ENCODE measurements at places on chromosomes 5 and 9.

DNA sequence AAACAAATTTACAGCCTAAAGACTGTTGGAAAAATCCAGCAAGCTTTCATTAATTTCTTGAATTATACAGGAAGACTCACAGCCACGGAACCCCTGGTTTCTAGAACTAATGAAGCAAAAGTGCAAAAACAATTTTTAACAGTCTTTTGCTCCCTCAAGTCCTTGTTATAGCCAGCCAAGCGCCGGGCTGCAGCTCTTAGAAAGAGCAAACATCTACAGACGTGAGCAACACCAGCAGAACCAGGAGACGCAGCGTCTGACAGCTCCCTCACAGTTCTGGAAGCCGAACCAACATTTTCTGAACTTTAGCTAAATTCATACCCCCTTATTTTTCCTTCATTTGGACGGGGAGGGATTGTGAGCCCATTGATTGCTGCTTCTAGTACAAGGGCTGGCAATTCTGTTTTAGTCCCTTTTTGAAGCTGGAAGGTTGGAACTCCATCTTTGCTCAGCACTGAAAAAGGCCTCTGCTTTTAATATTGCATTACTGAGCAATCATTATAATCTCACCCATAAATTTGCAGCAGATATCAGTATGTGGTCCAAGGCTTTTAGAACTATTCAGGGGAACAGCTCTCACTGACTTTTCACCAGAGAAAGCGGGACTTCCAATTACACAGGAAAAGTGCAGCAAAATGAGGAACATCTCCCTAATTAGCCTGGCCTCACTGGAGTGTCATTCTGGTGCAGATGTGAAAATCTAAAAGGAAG, 45.8 kb downstream of the AK8 start:
- no peak for DNase-seq

GRCh38 chr5:95781101-95781583, 41.4 kb downstream of the GLRX start:
- peak; percentile 48 for DNase-seq

DNA sequence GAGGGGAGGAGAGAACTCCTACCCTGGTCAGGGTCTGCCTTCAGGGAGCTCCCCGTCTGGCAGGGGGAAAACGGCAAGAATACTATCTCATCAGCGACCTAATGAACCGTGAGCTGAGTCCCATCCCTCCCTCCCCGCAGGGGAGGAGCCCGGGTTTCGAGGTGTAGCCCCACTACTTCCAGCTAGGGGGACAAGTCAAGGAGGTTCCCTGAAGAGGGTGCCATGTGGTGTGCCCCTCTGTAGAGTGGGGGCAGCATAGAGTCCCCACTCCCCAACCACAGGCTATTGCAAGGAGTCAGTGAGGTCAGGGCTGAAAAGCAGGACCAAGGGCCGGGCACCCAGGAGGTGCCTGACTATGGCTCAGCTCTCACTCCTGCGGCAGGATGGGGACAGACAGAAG, 50.9 kb upstream of the RXRA start:
- no peak for DNase-seq

DNA sequence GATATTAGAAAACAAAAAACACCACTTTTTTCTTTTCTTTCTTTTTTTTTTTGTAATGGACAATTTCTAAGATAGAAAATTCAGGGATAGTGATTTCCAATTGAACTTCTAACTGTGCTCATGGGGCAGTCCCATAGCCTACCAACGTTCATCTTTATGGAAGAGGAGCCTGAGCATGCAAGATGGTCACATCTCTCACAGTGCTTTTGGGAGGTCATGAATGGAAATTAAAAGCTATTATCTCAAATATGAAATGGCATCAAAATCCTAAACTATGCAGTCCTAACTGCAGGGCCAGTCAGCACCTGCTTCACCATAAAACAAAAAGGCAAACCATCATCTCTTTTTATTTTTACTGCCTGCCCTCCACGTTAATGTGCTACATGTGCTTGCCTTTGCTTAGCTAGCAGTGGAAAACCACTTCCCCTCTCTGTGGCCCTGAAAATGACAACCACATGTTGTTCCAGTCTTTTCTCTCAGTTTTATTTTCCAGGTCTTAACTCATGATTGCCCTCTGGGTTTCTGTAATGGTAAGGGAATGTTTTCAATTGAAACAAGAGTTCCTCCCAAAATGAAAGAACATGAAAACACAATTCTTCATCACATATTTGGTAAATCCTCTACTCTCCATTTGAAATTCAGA, 16.7 kb downstream of the IFNB1 start:
- no peak for DNase-seq

GRCh38 chr5:145718956-145719355, 116.2 kb downstream of the PRELID2 start:
- DNase-seq: no peak

GRCh38 chr9:113483676-113484257, 20.2 kb downstream of the RGS3 start:
- no peak for DNase-seq

GRCh38 chr9:134607971-134608370, 33.6 kb upstream of the COL5A1 start:
- no peak for DNase-seq

- DNase-seq: no peak
Observed at GRCh38 chr9:124799274-124800006, 22.5 kb downstream of the OLFML2A start.

- no peak for DNase-seq
Observed at GRCh38 chr9:8680157-8680556, 880.6 kb upstream of the DMAC1 start.

GRCh38 chr9:72836790-72837189, 116.1 kb downstream of the ALDH1A1 start:
- no peak for DNase-seq

DNA sequence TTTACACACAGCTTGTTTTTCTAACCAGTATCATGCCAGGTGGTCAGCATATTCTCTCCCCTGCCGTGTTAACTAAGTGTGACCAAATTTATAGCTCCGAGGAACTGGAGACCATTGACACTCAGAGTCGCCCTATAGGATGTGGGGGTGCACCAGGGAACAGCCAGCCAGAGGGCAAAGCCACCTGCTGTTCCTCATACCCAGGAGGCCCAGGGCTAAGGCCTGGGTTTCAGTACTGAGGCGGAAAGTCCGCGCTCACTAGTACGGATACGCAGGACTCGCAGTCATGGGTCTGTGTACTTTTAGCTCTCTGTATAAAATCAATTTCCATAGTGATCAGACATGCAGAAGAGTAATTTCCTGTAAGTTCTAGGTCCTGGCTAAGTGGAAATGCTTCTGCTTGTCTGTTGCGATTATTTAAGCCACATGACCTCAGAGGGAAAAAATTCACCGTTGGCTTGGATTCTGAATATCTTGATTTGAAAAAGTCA, 247.0 kb downstream of the AOPEP start:
- no peak for DNase-seq

DNA sequence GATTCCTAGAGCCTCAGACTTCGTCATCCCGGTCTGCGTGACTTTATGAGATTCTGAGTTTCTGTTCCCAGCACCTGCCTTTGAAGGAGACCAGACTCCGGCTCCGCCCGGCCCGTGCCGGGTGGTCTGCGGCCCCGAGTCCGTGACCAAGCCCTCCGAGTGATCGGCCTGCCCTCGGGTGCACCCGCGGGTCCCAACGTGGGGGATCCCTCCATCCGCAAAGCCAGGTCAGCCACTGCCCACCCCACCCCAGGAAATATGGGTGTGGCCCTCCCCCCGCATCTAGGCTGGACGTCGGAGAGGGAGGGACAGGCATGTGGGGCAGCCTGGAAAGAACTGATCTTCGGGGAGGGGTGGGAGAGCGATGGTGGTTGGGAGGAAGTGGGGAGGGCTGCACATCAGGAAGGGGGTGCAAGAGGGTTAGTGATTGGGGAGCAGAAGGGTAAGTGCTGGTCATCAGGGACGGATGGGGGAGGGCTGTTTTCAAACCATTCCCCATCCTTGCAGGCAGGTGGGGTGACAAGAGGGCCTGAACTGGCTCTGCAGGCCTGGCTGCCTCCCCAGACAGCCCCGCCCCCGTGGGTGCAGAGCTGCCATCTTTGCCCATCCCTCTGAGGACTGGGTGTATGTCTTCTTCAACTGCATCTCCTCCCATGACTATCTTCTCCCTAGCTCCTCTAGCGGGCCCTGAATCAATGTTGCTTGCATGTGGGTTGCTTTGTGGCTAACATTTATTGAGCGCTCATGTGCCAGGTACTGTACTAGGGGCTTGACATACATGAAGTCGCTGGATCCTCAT, 747 bp downstream of the LRSAM1 start:
- DNase-seq: no peak

GRCh38 chr5:115262011-115262320, 711 bp downstream of the PGGT1B start:
- DNase-seq: no peak

DNA sequence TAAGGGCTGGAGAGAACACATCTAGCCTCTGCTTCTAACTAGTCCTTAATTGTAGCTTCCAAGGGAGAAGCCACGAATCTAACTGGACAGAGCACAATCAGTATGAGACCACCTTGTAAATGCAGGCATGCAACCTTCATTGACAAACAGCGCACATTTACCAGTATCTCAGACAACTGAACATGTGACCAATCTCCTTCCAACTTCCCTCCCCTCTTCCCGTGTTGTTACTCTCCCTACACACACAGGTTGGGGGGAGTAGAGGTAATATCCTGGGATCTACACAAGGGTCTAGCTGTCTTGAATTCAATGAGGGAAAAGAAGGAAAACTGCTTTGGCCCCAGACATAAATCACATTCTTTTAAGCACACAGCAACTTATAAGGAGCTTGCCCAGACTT, 77.6 kb downstream of the LIFR start:
- DNase-seq: no peak

DNA sequence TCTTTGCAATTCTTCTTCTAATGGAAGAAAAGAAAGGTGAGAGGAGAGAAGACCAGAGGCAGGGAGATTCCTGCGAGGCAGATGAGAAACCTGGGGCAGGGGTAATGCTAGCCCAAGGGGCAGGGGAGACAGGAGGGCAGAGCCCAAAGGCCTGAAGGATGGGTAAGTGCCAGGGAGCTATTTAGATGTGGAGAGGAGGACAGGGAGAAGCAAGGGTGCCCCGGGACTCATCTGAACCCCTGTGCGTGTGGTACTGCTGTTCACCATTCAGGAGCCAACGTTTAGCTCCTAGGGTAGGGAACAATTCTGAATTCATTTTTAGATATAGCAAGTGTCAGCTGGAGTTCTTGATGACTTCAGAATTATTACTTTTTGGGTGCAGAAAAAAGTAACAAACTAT, 122.7 kb upstream of the ALDH1B1 start:
- no peak for DNase-seq

DNA sequence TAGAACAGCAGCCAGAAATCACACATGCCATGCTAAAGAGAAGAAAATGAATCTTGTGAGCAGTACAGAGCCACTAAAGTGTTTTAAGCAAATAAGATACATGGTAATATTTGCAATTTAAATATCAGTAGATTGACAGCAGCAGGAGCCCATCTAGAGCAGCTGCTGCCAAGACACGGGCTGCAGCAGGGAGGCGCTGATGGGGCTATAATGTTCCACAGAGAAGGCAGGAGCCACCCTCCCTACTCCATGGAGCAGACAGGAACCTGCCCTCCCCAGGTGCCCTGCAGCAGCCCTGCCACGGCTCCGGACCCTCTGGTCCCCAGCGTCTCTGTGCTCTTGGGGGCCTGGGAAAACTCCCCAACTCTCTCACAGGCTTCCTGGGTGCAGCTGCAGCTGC, 224.1 kb upstream of the ISL1 start:
- no peak for DNase-seq

DNA sequence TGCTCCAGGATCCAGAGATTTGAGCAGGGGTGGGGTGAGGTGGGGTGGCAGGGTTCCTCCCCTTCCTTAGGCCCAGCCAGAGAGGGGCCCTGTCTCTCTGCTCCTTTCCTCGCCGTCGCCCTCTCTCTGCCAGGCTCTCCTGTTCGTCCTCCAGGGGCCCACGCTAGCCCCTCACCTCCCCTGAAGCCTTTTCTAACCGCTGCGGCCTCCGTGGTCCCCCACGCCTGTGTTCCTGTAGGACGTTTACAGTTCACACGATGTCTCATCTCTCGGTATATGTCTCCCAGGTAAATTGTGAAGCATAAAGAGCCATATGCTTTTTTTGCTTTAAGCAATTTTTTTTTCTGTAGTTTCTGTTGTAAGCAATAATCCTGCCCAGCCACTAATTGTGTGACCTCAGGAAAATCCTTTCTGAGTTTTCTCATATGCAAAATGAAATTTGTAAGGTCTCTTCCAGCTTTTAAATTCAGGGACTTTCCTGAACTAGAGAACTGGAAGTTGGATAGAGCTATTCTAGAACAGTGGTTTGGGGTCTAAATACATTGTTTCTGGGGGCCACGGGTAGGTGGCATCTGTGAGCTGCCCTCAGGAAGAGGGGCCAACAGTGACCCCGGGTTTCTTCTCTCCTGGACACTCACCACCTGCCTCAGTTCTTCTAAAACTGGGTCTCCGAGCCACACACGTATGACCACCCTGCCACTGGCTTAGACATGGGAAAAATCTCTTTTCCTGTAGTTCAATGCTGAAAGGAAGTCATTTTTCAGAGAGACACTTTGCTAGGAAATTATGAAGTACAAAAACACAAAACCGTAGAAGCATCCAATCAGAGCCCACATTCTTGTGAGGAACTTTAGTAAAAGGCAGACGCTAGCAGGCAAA, 50.2 kb upstream of the ZNF366 start:
- DNase-seq: no peak

- no peak for DNase-seq
Observed at GRCh38 chr5:72153551-72153950, 46.3 kb downstream of the MAP1B start.

DNA sequence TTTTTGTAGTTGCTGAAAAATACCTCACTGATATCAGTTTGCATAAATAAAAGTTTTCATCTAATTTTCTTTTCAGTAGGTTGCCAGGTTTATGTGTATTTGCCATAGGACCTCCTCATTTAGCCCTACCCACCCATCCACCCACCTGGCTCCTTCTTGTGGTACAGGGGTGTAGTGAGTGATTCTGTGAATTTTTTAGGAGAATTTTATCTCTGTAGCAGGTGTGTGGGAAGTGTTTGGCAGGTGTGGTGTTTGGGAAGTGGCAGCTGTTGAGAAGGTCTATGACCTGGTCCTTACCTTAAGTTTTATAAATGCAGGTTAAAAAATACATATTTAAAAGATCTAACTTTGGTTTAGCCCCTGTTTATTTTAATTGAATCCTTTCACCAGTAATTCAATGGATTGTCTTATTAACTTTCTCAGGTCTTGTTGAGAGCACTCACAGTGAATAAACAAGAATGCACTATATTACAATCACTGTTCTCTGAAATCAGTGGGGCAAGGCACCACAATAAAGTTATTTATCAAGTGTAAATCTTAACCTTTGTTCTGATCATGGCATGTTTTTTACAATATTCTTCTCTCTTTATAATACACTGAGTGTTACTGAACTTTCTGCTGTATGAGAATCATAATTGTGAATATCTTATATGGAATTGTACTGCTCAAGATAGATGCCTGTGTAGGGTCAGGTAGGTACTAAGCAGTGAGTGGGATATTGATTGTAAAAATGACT, 189.1 kb downstream of the WDR70 start:
- DNase-seq: no peak

GRCh38 chr9:78578072-78578471, 281.1 kb downstream of the PSAT1 start:
- no peak for DNase-seq

- no peak for DNase-seq
Observed at GRCh38 chr5:57745029-57745428, 262.4 kb upstream of the ACTBL2 start.

GRCh38 chr9:98182069-98182820, 10.2 kb downstream of the CORO2A start:
- no peak for DNase-seq

- DNase-seq: no peak
Observed at GRCh38 chr9:35948901-35949318, 9.0 kb downstream of the OR2S2 start.

GRCh38 chr5:91379246-91379913, 3.7 kb downstream of the ARRDC3 start:
- no peak for DNase-seq
